ENCODE measurements at places on chromosomes 13 and 19.

- DNase-seq = no peak
These were observed 17.1 kb downstream of the ZNF546 start for GRCh38 chr19:40013991-40014390.

DNA sequence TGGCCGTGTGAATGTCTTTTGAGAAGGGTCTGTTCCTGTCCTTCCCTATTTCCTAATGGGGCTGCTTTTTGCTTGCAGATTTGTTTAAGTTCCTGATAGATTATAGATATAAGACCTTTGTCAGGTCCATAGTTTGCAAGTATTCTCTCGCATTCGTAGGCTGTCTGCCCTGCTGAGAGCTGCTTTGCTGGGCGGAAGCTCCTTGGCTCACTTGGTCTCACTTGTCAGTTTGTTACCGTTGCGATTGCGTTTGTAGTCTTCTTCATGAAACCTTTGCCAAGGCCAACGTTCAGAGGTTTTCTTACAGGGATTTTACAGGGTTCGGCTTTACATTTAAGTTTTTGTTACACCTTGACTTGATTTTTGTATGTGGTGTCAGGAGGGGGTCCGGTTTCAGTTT, 44.0 kb upstream of the TFDP1 start:
- DNase-seq = no peak

- DNase-seq = no peak
These were observed 9.9 kb upstream of the FPR3 start for GRCh38 chr19:51784922-51785690.

GRCh38 chr13:37381502-37381901, 217.1 kb downstream of the POSTN start:
- DNase-seq = no peak

DNA sequence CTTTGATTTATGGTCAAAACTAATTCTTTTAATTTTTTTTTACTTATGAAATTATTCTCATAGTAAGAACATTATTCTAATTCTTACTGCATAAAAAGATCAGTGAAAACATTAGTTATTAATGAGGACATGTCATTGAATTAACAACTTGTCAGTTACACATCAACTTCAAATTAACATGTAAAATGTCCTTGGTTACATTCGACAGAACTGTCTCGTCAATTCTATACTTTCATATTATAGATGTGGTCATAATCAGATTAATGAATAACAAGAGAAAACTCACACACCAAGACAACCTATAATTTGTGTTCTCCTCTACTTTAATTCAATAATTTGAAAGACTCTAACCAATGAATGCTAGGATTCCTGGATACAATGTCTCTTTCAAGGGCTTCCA, 66.7 kb downstream of the KATNAL1 start:
- no peak for DNase-seq

DNA sequence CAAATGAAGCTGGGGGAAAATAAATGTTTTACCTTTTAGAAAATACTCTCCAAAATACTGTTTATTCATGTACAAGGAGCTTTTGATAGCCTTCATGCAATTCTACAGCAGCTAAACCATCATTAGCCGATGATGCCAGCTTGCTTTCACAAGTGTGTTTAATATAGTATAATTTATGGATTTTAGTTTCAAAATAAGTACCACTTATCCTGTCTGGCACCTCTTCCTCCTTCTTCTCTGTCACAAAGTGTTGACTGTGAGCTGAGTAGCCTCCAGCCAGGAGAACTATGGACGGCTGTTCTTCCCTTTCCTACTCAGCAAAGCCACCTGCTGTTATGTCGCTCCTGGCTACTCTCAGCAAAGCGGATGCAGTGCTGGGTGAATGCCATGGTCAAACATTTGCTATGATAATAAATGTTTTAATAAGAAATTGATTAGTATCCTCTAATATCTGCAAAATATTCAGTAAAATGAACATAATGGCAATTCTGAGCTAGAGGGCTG, 238.2 kb downstream of the LIG4 start:
- no peak for DNase-seq

DNA sequence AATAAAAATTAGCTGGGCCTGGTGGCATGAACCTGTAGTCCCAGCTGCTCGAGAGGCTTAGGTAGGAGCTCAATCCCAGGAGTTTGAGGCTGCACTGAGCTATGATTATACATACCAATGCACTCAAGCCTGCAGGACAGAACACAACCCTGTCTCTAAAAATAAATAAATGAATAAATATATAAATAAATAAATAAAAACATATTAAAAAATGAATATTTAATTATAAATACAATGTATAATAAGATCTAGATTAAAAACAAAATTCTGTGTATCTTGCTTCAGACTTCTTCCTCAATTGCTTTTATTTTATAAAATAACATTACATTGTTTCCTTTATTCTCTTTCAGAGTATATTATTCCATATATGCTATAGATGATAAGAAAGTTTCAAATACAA, 1964.1 kb downstream of the PCDH9 start:
- DNase-seq = no peak

DNA sequence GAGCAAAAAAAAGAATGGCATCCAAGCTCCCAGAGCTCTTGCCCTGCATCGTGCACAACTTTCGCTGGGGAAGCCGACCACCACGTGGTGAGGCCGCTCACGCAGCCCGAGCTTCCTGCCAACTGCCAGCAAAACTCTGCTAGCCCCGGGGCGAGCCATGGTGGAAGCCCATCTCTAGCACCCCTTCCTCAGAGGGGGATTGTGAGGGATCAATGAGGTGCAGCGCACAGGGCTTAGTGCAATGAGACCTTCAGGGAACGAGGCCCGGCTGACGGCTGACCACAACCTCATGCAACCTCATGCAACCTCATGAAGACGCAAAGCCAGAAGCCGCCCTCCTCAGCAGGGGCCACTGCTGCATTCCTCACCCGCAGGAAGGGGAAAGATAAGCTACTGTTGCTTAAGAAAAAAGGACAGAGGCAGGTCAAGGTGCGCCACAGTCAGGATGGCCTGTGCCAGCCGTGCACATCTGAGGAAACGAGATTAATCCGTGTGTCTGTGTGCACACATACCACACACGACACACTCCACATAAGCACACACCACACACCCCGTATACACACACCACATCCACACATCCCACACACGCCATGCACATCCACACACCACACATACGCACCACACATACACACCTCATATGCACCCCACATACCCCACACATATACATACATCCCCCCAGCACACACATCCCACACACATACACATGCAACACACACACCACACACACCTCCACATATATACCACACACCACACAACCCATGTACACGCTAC, 9.6 kb downstream of the HSPBP1 start:
- no peak for DNase-seq

- no peak for DNase-seq
These were observed 49.8 kb downstream of the BICRA start for GRCh38 chr19:47658431-47659348.

DNA sequence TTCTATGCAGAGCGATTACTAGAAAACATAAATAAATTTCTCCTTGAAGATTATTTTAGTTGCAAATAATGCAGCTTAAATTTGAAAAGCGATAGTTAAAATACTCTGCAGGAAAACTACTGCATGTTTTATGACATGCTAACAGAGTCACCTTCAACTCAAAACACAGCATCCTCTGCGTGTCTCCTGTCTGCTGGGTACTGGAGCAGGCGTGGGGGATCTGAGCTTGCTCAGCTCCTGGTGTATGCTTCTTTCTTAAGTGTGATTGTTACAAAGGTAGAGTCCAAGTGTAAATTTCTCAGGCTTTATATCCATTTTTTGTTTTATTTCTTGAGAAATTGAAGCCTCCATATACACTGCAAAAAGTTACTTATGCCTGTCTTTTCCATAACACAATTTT, 15.3 kb downstream of the SPATA13 start:
- DNase-seq = no peak

- no peak for DNase-seq
These were observed 49.4 kb upstream of the DOCK9 start for GRCh38 chr13:99027260-99027659.

DNA sequence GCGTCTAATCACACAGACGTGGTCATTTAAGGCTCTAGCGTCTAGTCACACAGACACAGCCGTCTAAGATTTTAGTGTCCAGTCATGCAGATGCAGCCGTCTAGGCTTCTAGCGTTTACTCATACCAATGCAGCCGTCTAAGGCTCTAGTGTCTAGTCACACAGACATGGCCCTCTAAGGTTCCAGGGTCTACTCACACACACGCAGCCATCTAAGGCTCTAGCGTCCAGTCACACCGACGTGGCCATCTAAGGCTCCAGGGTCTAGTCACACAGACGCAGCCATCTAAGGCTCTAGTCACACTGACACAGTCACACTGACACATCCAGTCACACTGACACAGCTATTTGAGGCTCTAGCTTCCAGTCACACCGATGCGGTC, 55.7 kb downstream of the KLF2 start:
- DNase-seq = no peak

- DNase-seq = no peak
These were observed 997 bp upstream of the KCNN4 start for GRCh38 chr19:43781630-43782310.

- no peak for DNase-seq
These were observed 54.3 kb downstream of the GATAD2A start for GRCh38 chr19:19459707-19460251.

DNA sequence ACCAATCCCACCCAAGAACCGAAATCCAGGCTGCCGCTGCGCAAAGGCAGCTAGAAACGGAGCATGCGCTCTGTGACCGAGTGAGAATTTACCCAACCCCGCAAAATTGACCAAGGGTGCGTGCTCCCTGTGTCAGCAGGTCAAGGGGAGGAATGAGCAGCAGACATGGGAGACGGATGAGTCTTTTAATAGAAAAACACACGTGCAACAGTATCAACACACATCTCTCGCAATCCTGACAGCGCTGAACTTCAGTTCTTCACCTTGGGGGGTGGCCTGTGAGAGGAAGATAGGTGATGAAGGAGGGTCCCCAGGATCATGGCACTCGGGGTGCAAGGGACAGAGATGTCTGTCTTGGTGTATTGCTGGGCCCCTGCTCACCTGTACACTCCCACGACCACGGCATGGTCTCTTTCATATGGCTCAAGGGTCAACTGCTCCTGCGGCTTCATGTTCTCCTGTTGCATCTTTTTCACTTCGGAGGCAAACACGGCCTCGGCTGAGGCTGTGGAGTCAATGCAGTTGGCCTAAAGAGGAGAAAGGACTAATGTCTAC, 402 bp upstream of the DYRK1B start:
- DNase-seq = no peak

- no peak for DNase-seq
These were observed 15.7 kb downstream of the ZIC5 start for GRCh38 chr13:99955747-99956472.

GRCh38 chr13:58992478-58993042, 1171.2 kb downstream of the DIAPH3 start:
- DNase-seq = no peak

DNA sequence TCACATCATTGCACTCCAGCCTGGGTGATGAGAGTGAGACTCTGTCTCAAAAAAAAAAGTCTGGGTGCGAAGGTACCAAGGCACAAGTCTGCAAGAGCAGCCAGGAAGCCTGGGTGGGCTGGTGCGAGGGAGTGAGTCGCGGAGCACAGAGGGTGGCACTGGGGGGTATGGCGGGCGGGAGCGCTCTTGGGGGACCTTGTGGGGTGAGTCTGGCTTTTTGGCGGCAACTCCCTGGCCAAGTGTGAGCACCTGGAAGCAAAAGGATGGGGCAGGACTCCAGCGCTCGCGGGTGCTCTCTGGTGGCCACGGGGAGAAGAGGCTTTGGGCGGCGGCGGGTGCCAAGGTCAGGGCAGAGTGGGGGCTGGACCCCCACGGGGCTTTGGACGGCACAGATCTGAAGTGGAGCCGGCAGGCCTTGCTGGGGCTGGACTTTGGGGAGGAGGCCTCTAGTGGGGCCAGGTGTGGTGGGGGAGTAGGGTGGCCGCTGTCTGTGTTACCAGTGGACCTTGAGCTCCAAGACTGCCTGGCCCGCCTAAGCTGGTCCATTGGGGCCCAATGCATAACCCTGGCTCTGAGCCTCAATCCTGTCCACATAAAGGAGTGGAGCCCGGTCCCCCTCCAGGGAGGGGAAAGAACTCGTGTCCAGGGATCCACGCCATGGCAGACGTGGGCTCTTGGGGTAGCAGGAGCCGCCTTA, 1.6 kb downstream of the P2RY11 start:
- DNase-seq = peak; percentile 47

GRCh38 chr13:40336228-40337221, 329.9 kb downstream of the FOXO1 start:
- DNase-seq = peak; percentile 91

GRCh38 chr13:112696001-112696868, 6.4 kb downstream of the ATP11A start:
- DNase-seq = no peak

DNA sequence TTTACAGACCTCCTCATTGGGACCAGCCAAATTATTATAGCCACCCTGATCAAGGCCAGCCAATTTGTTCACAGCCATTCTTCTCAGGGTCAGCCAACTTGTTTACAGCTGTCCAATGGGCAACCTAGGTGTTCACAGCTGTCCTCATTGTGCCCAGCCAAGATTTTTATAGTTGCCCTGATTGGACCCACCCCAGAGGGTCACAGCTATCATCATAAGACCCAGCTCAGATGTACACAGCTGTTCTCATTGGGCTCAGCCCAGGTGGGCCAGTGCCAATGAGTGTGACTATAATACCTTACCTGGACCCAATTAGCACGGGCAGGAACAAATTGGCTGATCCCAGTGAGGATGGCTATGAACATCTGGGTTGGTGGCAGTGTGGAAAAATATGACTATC, 1151.8 kb downstream of the UQCRFS1 start:
- no peak for DNase-seq

- peak; percentile 60 for DNase-seq
These were observed 18.9 kb upstream of the FOSB start for GRCh38 chr19:45448887-45449299.

DNA sequence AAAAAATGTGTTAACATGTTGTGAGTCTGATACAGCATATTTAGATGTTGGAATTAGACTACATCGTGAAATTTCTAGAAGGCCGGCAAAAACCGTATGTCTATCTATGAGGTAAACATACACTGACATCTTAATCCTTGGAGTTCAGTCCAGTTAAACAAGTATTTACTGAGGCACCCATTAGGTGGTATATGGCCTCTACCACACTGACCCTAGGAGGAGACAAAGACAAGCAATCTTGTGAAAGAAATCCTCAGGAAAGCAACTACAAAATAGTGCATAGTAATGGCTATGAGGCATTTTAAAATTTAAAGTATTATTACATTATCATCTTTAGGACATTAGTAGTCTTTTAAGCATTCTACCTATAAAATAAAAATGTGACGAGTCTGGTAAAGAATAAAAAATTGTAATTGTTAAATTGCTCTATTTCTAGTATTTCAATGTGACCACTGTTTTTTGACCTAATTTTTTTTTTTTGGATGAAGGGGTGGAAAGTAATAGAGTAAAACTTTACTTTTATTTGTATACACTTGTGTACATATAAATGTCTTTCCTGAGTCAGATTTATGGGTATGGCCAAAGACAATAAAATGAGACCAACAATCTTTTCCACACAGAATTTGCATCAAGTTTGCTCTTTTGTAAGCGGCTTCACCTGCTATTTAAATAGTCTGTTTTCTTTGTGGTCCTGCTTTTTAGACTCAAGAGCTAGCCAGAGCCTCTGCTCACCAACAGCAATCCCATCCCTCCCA, 50.5 kb downstream of the KATNAL1 start:
- no peak for DNase-seq

- DNase-seq = no peak
These were observed 12.0 kb downstream of the PLPP2 start for GRCh38 chr19:279231-279630.
